ENCODE measurements at places on chromosomes 3 and 15. TPM values are rescaled to one million over a fixed set of nuclear protein-coding genes. Genes with fewer than 3 reads are reported as not detected.

DNA sequence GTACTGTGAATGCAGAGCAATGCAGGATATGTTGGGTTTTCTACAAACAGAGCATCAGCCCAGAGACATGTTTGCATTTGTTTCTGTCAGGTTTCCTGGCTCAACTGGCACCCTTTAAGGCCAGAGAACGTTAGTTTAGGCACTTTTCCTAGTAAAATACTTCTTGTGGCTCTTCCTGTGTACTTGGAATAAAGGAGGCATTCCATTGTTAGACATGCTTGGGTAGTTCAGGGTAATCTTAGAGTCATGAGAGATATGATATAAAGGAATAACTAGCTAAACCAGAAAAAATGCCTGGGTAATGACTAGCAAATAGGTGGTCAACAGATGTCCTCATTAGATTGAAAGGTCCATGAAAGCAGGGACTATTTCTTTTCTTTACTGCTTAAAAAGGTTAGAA is 60.4 kb upstream of the RBM5 start:
- DNase-seq = no peak

DNA sequence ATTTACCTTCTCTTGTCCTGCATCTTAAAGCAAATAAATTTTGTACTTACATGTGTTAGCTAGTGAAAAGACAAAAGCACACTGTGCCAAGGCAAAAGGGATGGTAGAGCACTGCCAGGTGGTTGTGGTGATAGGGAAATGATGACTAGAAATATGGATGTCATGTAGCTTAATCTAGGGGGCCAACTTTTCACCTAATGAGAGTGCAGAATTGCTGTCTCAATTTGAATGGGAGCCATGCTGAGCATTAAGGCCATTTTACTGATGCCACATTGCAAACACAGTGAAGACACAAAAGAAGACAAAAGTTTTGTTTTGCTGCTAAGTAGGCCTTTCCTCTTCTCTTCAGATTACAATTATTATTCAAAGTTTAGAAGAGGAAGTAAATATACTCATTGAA is 274.7 kb downstream of the PDCD6IP start:
- no peak for DNase-seq

- no peak for DNase-seq
These were observed 74.8 kb downstream of the ADAMTS9 start for GRCh38 chr3:64612916-64613526.

- DNase-seq = no peak
These were observed 49.5 kb upstream of the FILIP1L start for GRCh38 chr3:100163787-100164186.

- no peak for DNase-seq
These were observed 36.7 kb downstream of the ARHGAP31 start for GRCh38 chr3:119330858-119331257.

DNA sequence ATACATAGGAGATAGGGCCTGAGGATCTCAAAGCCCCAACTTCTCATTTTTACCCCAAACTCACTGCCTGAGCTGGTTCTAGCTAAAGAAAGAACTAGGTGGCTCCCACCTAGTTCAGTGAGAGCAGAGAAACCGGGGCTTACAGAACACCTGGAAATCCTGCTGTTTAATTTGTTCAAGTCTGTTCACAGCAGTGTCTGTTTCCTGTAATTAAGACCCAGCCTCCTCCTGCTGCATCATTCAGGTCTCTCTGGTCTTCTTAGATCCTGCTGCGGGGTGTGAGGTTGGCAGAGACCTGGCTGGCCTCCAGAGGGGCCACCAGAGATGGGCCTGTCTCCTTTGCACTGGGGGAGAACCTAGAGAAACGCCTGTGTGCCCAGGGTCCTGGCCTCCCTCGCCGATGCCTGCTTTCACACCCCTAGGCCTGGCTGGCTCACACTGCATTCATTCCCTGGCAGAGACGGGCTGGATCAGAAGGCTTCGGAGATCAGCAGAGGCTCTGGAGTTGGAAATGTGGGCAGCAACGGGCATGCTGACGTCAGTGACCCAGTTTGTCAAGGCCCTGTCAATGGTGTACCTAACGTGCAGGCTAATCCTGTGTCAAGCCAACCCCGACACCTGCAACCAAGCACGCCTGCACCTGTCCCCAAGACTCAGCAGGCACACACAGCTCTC is 4.9 kb upstream of the CHRNA3 start:
- peak; percentile 53 for DNase-seq

GRCh38 chr3:45496555-45496954 is 98.0 kb upstream of the LIMD1 start:
- no peak for DNase-seq

DNA sequence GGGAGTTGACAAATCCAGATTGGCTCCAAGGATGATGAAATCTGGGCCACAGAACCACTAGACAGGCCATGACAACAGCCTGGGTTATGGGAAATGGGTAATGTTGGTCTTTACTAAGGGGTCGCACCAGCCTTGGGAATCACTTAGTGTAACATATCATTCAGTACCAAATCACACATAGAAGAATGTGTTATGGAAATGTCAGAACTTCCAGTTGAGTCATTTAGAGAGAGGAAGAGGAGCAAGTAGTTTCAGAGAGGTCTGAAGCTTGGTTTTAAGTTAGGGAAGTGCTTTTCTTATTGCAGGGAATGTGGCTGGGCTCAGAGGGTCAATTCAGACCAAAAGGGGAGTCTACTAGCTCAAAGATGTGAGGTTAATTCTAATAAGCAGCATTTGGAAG is 241.6 kb upstream of the ZPLD1 start:
- no peak for DNase-seq

GRCh38 chr3:195129644-195130492 is 141.1 kb downstream of the XXYLT1 start:
- DNase-seq = no peak

GRCh38 chr3:46454606-46455005 is 10.1 kb downstream of the LTF start:
- DNase-seq = no peak

- DNase-seq = no peak
These were observed 60.4 kb upstream of the LMOD3 start for GRCh38 chr3:69182588-69183316.

GRCh38 chr3:168077091-168077490 is 18.6 kb downstream of the GOLIM4 start:
- DNase-seq = no peak

- DNase-seq = no peak
These were observed 2.7 kb upstream of the C2CD4A start for GRCh38 chr15:62063825-62064635.

- DNase-seq = no peak
These were observed 33.7 kb downstream of the VIPR1 start for GRCh38 chr3:42535981-42536784.

GRCh38 chr3:143510601-143511000 is 337.7 kb downstream of the SLC9A9 start:
- no peak for DNase-seq

DNA sequence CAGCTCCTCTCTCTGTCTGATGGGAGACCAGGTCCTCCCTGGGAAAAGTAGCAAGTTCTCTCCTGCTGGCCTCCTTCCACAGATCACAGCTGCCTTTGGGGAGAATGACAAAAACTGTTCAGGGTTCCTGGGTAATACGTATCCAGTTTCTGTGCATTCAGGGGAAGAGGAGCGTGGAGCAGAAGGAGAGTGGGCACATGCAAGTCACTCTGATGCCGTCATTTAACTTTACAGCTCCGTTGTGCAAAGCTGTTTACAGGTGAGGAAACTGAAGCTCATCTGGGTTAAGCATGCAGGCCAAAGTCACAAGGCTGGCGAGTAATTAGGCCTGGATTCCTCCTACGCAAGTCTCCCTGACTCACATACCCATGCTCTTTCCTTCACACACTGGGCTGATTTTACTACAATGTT is 7.5 kb upstream of the TM4SF1 start:
- no peak for DNase-seq

- DNase-seq = no peak
These were observed 35.0 kb upstream of the HES1 start for GRCh38 chr3:194100856-194101390.

GRCh38 chr3:194711913-194712312 is 26.2 kb downstream of the FAM43A start:
- DNase-seq = no peak

DNA sequence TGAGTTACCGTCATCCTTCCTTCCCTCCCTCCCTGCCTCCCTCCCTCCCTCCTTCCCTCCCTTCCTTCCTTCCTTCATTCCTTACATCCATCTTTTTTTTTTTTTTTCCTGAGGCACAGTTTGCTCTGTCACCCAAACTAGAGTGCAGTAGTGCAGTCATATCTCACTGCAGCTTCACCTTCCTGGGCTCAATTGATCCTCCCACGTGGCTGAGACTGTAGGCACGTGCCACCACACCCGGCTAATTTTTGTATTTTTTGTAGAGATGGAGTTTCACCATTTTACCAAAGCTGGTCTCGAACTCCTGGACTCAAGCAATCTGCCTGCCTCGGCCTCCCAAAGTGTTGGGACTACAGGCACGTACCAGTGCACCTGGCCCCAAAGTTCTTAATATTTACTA is 25.8 kb downstream of the USP3 start:
- DNase-seq = no peak

- DNase-seq = no peak
These were observed 55.3 kb upstream of the LEKR1 start for GRCh38 chr3:156770699-156771414.

FES gene
- 16.2 TPM for total RNA-seq

TNFAIP8L3 gene
- total RNA-seq = 4.8 TPM

ALCAM gene
- 8.3 TPM for total RNA-seq

NR2C2 gene
- 32.7 TPM for total RNA-seq

LXN gene
- total RNA-seq = 3.8 TPM

GPR149 gene
- not detected for total RNA-seq

IGSF10 gene
- 0.83 TPM for total RNA-seq

IL16 gene
- 2.5 TPM for total RNA-seq

RBP2 gene
- total RNA-seq = not detected

OCA2 gene
- not detected for total RNA-seq

CX3CR1 gene
- total RNA-seq = 1.3 TPM

CA12 gene
- total RNA-seq = 0.11 TPM
